ENCODE measurements at places on chromosomes 2 and 18.

DNA sequence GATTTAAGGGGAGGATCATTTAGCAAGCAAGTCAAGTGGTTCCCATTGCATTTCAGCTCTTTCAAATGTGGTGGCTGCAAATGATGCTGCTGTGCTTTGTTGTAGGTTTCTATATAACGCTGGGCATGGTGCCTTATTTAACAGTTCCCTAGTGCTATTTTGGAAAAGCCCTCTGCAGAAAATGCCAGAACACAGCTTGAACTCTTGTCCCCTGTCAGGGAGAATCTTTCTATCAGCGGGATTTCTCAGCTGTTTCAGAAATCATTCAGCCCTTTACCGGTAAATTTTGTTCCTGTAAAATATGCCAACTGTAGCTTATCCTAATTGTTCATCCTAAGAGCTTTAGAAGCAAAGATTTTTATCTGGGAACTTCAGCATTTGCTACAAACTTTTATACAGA lies 77.8 kb upstream of the DTNA start:
- ATAC-seq, result no peak

DNA sequence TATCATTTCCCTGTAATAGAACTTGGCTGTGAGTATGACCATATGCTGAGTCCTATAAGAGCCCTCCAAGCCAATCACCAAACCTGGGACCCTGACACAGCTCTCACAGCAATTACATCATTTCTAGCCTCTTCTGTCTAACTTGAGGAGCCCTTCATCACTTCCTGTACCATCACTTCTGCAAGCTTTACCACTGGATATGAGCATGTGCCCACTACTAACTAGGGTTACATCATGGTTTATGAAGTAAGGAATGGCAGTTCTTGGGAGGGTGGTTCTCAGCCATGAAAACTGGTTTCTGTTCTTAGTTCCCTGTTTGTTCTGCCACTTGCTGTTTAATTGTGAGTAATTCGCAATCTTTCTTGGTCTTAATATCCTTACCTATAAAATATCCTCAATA lies 31.0 kb upstream of the EPB41L3 start:
- no peak for ATAC-seq

DNA sequence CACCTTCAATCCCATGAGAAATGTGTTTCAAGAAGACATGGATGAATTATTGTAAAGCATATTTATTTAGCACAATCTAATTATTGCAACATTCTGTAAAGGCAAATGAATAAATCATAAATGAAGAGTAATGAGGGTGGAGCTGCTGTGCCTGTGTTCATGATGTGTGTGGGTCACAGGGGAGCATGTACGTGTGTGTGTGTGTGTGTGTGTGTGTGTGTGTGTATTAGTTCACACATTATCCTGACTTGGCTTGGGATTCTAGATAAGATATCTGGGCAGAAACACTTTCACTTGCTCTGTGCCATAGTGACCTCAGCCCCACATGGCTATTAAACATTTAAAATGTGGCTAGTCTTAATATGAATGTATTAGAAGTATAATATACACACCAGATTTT lies 361.8 kb downstream of the ALK start:
- ATAC-seq, result no peak

- ATAC-seq, result no peak
Measured at GRCh38 chr2:128446874-128447537, 128.3 kb upstream of the HS6ST1 start.

DNA sequence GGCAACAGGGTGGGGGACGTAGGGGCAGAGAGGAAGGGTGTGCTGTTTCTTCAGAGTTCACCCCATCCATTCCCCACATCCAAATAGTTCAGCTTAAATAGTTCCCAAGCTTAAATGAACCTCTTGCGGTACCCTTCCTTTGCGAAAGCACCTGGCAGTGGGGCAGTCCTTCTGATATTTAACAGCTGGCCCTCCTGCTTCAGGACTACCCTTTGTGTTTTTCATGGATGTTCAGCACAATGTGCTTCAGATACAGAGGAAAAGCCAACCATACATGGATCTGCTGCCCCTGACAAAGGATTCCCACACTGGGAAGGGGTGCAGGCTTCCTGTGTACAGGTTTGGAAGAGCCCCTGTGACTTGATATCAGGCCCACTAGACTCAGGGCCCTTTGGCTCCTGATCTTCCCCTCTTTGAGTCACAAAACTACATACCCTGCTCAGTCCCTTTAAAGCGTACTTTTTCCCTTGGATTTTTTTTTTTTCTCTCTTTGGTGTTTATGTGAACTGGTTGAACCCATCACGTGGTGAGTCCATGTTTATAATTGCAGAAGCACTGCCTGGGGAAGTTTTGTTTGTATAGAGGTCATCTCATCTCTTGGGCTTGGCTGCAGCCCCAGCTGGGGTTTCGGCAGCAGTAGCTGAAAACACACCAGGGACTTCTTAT lies 45.3 kb upstream of the IGFBP5 start:
- ATAC-seq, result no peak

- peak; percentile 40 for ATAC-seq
Measured at GRCh38 chr2:182784058-182784706, 68.1 kb downstream of the DNAJC10 start.

DNA sequence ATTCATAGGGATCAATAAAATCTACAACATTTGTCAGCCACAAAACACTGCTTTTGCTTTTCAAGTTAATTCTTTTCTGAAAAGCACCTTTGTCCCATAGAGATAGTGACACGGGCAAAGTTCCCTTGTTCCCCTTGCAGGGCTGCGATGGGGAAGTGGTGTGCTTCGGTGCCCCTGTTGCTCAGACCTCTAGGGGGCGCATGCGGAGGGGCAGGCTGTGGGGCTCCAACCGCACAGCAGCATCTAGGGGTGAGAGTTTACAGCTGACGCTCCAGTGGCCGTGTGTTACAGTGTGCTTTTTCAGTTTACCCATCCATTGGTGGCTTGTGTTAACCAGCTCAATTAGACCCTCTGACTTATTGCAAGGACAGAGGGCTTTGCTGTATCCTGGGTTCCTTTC lies 1432.2 kb upstream of the ACVR2A start:
- no peak for ATAC-seq

DNA sequence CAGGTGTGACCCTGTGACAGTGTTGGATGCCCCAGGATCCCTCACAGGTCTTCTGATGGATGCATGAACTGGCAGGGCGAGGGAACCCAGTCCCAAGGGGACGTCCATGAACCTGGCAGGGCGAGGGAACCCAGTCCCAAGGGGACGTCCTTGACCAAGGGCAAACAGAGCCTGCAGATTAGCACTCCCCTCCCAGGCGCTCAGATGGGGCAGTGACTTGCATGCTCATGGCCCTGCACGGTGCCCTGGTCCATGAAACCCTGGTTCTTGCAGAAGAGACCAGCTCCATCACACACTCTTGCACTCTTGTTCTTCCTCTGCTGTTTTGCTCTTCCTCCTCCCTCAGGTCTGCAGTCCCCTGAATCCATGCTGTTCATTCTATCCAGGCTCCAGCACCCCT lies 192.7 kb downstream of the GALR1 start:
- no peak for ATAC-seq

GRCh38 chr2:200199005-200199404 lies 107.5 kb upstream of the SPATS2L start:
- no peak for ATAC-seq

GRCh38 chr2:57876313-57876712 lies 170.3 kb upstream of the VRK2 start:
- no peak for ATAC-seq

- ATAC-seq, result no peak
Measured at GRCh38 chr2:227716501-227716900, 1.3 kb downstream of the SLC19A3 start.

- ATAC-seq, result no peak
Measured at GRCh38 chr2:27929916-27930486, 39.5 kb downstream of the BABAM2 start.

DNA sequence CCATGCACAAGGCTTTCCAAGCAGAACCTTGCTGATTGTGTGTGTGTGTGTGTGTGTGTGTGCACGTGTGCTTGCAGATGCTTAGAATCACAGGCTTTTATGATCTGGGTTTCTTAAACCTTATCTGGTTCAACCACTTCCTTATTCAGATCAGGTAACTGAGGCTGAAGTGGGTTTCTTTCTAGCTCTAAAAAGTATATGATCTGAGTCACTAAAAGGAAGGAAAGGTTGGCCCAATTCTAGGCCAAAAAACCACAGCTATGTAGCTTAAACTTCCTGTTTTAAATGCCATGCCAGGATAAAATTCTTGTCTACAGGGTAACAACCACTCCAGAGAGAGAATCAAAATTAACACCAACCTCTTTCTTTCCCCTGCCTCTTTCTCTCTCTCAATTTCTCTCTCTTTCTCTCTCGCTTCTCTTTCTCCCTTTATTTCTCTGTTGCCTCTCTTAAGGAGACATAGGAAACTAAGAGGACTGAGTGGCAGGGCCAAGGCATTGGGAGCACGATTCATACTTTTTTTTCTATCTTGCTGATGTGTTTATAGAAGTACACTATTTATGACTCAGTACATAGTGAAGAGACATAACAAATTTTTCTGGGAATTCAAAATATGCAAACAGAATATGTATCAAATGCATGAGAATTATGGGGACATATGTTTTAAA lies 140.3 kb downstream of the TRIB2 start:
- peak; percentile 93 for ATAC-seq

- no peak for ATAC-seq
Measured at GRCh38 chr18:73060666-73061288, 193.0 kb upstream of the NETO1 start.

GRCh38 chr2:144937910-144938709 lies 418.2 kb upstream of the ZEB2 start:
- peak; percentile 84 for ATAC-seq

- ATAC-seq, result no peak
Measured at GRCh38 chr2:16038621-16039020, 98.3 kb downstream of the MYCN start.

GRCh38 chr2:75716406-75716805 lies 5.7 kb upstream of the GCFC2 start:
- no peak for ATAC-seq

DNA sequence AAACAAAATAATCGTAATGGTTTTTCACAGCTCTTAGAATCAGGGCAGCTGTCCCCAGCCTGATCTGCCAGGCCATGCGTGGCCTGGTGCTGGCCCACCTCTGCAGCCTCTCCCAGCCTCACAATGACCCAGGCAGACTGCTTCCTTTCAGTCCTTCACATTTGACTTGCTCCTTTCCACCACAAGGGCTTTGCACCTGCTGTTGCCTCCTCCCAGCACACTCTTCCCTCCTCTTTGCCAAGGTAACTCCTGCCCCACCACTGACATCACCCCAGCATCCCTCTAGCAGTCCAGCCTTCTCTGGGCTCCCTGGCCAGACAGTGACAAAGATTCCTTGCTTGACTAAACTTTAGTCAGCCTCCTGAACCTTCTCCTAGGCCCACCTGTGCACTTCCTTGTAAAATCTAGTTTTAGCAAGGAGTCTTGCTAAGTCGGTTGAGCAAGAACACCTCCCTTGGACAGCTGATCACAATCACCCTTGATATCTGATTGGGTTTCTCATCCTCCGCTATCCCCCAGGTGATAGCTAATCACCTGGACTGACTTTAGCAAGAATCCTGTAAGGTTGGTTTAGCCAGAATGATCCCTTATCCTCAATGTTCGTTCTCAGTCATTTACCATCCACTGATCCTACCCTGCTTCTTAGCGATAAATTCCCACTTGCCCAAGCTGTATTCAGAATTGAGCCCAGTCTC lies 16.2 kb upstream of the RAB11FIP5 start:
- no peak for ATAC-seq

- ATAC-seq, result no peak
Measured at GRCh38 chr2:181851726-181852125, 39.8 kb upstream of the ITPRID2 start.

- ATAC-seq, result no peak
Measured at GRCh38 chr18:46322941-46323340, 218.8 kb downstream of the HAUS1 start.

DNA sequence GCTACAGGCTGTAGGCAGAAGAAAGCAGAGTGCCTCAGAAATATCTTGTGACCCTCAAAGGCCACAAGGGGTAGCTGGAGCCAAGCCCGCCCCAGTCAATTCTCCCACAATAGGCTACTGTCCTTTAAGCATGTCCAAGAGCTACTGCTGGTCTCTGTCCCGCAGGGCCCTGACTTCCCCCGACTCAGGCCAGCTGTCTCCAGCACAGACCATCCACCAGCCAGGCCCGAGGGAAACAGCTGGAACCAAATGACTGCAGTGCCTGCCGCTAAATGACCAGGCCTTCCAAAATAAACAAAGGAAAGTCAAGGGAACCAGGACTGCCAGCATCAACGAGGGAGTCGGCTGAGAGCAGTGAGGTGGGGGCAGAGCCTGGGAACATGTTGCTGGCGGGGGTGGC lies 36.7 kb downstream of the MCFD2 start:
- no peak for ATAC-seq

- no peak for ATAC-seq
Measured at GRCh38 chr2:95374029-95374428, 28.5 kb upstream of the FAHD2A start.

DNA sequence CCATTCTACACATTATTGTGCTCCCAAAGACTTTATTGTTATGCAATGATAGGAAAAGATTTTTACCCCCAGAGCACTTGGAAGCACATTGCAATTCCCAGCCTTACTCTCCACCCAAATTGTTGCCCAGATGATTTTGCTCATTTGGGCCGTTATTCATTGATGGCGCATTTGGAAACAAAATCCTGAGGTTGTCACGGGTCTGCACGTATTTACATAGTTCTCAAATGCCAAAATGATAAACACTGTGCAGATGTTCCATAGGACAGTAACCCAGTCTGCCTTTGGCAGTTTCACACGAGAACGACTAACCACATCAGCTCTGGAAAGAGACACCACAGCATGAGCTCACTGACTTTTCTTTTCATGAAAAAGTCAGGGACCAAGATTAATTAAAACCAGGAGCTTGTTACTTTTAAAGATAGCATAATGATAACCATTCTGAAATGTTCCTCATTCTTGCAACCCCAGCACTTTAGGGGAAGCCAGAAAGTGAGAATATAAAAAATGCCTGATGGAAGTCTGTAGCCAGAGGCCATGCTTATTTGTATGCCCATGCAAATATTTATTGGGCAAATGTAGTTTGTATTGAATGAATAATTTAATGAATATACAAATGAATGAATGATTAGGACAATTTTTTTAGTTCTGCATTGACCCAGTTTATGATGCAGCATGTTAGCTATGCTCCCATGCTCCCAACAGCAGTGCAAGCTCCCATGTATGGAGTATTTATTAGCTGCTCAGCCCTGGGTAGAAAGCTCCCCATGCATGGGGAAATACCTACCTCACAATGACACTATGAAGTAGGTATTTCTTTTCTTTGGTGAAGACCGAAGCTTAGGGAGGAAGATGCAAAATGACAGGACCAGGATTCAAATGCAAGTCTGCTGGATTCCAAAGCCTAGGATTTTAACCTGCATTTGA lies 84.6 kb downstream of the MAIP1 start:
- ATAC-seq, result peak; percentile 42

DNA sequence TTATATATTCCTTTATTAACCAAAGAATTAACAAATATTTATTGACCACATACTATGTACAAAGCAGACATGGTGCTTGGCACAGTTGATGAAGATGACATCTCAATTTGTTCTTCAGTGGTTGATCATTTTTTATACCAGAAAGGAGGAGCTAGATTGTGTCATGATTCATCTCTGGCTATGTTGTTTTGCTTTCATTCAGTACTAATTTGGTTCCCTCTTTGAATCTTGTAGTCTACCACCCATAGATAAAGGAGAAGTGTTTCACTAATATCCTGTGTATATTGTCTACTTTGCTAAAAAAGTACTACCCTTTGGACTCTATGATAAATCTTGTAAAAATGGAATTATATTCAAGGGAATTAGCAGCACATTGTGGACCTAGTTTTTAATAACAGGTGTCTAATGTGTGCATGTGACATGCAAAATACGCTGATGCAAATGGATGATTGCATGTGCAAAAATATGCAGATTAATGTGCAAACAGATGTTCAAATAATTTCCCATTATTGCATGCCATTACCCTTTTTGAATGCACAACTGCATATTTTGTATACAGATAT lies 313.2 kb upstream of the ZEB2 start:
- no peak for ATAC-seq

GRCh38 chr2:186348200-186348599 lies 137.9 kb upstream of the ZC3H15 start:
- ATAC-seq, result peak; percentile 16
